ENCODE measurements at places on chromosomes 2 and 18.

DNA sequence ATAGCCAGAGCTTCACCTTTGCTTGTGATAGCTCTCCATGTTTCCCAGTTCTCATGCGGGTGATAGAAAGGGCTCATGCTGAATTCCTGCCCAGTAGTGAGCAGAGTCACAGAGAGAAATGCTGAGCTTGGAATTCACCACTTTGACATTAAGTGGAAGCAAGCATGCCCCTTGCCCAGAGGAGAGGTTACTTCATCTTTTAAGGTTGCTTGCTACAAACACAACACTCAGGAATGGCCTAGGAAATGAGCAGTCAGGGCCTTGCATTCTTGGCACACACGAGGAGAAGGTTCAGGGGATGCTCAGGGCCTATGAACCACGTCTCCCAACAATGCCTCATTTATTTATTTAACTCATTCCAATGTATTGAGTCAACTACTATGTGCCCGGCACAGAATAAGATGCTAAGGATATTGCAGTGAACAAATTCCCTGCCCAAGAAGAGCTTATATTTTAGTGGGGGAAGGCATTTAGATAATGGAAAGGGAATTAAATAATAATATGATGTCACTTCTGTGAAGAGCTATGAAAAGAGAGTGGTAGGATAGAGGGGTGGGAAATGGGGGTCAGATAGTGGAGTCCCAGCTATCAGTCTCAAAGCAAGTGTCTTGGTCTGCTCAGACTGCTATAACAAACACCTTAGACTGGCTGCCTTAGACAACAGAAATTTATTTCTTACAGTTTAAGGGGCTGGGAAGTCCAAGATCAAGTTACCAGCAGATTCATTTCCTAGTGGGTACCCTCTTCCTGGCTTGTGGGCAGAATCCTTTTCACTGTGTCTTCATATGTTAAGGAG, 42.1 kb downstream of the DDX18 start:
- no peak for DNase-seq

DNA sequence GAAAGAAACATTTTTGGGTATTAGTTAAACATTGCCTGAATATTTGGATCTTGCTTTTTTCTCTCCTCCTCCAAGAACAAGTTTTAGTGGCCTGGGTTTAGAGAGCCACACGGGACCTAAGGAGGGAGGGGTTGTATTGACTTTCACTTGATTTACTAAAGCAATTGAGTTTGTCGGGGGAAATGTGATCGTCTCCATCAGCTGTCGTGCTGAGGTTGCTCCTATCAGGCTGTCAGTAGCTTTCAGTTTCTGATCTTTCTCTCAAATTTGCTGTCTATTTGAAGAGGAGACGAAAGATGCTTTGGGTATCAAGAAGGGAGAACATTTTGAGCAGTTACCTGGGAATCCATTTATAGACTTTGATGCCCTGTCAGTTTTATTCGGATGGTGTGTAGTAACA, 106.0 kb downstream of the SETBP1 start:
- DNase-seq: no peak

DNA sequence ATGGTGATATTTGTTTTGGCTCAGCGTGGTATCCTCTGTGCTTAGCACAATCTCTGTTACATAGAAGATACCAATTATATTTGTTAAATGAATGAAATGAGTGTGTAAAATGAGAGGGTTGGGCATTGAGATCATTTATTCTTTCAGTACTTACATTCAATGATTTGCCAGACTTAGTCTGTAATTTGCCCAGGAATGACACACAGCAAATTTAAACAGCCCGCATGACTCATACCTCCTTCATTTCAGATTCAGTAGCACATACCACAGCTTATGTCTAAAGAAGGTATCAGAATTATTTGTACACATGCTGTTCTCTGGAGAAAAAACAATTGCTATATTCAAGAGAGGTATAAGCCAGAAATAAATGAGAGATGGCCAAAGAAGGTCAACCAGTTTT, 37.0 kb downstream of the KLHL14 start:
- no peak for DNase-seq

- DNase-seq: no peak
These were observed 380.4 kb downstream of the TNS1 start for GRCh38 chr2:217622205-217623060.

Data from activated T-helper 2 cell treated with anti-CD3 and anti-CD28 coated beads, Interferon-gamma antibody, Interleukin-2, Interleukin-4, amounts not matched to agents 10 μg/mL and 5 μg/mL and 100 μg/mL, durations not matched to agents 14 hours and 24 hours and 36 hours (primary cell).